ENCODE measurements at places on chromosomes 1 and 21.

DNA sequence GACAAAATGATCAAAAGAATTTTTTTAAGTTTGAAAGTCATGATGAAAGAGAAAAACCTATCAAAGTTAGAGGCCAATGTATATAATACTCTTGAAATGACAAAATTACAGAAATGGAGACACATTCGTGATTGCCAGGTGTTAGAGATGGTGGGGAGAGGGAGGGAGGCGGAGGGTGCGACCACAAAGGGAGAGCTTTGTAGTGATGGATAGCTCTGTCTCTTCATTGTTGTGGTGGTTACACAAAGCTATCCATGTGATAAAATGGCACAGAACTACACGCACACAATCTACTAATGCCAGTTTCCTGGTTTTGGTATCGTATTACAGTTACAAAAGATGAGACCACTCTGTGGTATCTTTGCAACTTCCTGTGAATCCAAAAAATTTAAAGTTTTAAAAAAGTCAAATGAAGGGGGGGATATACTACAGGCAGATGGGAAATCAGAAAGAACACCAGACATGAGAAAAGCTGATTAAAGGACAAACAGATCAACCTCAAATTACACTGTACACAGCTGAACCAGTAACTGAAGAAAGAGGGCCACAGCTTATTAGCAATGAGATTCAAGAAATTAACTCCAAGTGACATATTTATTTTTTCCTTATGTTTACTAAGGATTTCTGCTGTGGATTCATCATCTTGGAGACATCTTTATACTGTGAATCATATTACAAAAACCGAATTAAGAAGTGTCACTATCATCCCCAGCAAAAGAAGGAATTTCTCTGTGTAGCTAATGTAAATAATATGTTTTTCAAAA, 199.1 kb downstream of the SLC45A1 start:
- DNase-seq, result no peak

DNA sequence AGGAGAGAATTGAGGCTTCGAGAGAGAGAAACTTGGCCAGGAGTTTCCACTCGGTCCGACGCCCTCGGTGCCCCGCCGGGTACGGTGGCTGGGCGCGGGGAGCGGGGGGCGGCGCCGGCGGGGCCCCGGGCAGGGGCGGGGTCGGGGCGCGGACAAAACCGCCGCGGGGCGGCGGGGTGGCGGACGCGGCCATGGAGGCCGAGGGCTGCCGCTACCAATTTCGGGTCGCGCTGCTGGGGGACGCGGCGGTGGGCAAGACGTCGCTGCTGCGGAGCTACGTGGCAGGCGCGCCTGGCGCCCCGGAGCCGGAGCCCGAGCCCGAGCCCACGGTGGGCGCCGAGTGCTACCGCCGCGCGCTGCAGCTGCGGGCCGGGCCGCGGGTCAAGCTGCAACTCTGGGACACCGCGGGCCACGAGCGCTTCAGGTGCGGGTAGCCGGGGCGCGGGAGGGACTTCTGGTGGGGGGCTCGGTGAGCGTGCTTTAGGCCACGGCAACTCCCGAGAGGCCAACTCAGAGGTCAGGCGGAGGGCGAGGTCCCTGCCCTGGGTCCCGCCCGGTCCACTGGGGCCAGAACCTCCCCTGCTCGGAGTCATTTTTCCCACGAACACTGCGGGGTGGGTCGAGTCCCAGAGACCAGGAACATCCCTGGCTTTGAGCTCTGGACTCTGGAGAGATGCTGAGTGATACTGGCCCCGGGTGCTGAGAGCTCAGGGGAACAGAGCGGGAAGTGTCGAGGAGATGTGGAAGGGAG, 431 bp downstream of the RAB42 start:
- no peak for DNase-seq

DNA sequence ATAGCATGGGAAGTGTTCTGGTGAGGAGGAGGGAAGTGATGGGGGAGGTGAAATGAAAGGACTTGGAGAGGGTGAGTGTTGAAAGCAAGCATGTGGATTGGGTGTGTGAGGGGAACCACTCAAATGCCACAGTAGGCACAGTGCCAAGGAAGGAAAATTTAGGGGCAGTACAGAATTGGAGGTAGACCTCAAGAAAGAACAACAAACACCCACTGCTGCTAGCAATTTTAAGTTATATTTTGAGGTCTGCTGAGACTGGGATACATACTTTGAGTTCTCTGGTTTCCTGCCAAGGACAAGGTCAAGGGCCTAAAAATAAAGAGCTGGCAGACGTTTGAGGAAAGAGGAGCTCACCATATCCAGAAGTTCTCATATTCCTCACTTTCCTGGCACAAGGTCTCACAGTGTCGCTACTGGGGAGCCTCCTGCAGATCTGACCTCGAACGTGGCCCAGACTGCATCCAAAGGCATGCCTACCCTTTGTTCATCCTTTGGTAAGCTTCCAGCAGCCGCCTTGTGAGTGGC, 104.0 kb downstream of the BRINP2 start:
- DNase-seq, result no peak

DNA sequence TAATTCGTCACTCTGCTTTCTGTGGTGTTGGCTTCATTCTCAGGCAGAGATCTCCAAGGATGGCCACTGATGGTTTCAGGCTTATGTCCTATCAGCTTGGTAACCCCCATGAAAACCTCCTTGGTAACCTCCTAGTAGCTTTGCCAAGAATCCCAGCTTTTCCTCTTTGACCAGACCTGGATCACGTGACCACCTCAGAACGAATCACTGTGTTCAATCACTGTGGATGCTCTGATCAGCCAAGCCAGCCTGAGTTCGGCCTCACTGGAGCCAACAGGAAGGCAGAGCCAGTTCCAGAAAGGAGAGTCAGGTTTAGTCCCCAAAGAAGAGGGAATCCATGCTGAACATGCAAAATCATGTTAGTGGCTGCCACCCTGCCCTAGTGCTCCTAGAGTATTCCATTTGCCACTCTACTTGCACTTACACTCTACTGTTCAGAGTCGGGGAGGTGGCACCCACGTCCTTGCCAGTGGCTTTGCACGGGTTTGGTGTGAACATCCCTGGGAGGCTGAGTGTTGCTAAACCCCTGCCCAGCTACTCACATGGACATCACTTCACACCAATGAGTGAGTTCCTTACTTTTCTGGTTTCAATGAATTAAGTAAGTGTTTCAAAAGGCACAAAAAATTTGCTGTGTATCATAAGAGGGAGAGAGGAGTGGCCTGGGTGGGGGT, 33.5 kb upstream of the SSBP3 start:
- no peak for DNase-seq

- no peak for DNase-seq
Observed at GRCh38 chr21:33229099-33229783, 497 bp upstream of the IFNAR2 start.

All from keratinocyte (primary cell).